ENCODE measurements at places on chromosomes 4 and X. TPM values are rescaled to one million over a fixed set of nuclear protein-coding genes. Genes with fewer than 3 reads are reported as not detected.

PAK3 gene
- total RNA-seq = 2.1 TPM

TRIM2 gene
- 20.2 TPM for total RNA-seq

DCX gene
- total RNA-seq = not detected

ABCG2 gene
- not detected for total RNA-seq

CFP gene
- 0.12 TPM for total RNA-seq

PPA2 gene
- 108 TPM for total RNA-seq

SRPX2 gene
- total RNA-seq = 12.2 TPM

CT45A3 gene
- total RNA-seq = not detected

CTPS2 gene
- 25.0 TPM for total RNA-seq

MAGEA8 gene
- total RNA-seq = not detected

TBC1D8B gene
- total RNA-seq = 1.8 TPM

ANAPC10 gene
- 26.0 TPM for total RNA-seq

DNA sequence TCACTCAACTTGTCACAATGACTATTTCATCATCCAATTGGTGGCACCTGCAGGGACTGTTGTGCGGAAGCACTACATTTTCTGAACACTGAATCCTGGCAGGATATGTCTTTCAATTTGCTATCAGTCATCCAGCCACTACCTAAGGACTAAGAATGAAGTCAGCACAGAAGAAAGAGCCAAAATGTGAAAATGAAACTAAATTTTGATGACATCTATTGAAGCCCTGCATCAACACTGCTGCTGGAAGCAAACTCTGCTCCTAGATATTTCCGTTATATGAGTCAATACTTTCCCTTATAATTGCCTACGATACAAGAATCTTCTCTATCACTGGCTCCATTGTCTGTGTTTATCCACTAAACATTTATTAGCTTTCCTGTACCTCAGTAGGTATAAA, 917.9 kb downstream of the RAPGEF2 start:
- H3K4me3 ChIP-seq = no peak overlapping the region
- H3K27me3 ChIP-seq = no peaks in the 10 kb centered on the region
- H3K36me3 ChIP-seq = no peaks in the 10 kb centered on the region
- peak; percentile 2 for DNase-seq
- no peaks in the 10 kb centered on the region for H3K4me1 ChIP-seq
- H3K27ac ChIP-seq = no peak overlapping the region

DNA sequence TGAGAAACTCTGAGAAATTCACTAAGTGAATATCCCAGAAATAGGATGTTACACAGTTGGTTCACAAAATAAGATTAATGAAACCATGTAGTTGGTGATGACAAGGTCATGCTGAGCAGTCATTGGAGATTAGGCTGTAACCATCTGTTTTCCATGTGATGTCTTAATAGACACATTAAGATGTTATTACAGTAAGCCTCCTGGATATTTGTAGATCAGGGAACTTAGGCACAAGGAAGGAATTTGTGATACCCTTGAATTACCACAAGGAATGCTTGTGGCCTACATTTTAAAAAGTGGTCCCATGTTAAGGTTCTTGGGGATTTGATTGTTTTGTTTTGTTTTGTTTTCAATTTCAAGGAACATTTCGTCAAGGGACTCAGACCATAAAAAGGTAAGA, 185.6 kb upstream of the BANK1 start:
- H3K4me3 ChIP-seq = no peak overlapping the region
- H3K36me3 ChIP-seq = no peaks in the 10 kb centered on the region
- no peaks in the 10 kb centered on the region for H3K27me3 ChIP-seq
- peaks cover 17% of the 10 kb centered on the region for H3K4me1 ChIP-seq
- no peak overlapping the region for H3K27ac ChIP-seq
- no peak for DNase-seq

- no peak overlapping the region for H3K27ac ChIP-seq
- H3K4me1 ChIP-seq = peaks cover 22% of the 10 kb centered on the region
- H3K4me3 ChIP-seq = no peak overlapping the region
- no peaks in the 10 kb centered on the region for H3K27me3 ChIP-seq
- H3K36me3 ChIP-seq = no peaks in the 10 kb centered on the region
Observed at GRCh38 chr4:161554372-161554990, 609.3 kb downstream of the FSTL5 start.

- DNase-seq = no peak
- no peak overlapping the region for H3K27ac ChIP-seq
- no peak overlapping the region for H3K4me3 ChIP-seq
- H3K36me3 ChIP-seq = no peaks in the 10 kb centered on the region
Observed at GRCh38 chr4:118589471-118590055, 95.6 kb upstream of the METTL14 start.

DNA sequence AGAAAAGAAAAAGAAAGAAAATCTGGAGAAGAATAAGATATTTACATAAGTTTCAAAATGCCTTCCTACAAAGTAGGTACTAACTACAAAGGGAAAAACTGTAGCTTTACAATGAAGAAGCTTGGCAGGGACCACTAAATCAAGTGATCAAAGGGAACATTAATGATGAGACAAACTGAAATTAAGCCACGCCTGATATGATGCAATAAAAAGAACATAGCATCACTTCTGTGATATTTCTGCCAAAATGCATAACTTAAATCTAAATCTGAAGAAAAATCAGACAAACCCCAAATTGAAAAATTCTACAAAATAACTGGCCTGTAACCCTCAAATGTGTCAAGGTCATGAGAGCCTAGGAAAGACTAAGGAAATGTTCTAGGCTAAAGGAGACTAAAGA, 8.9 kb upstream of the DCLK2 start:
- H3K27ac ChIP-seq = no peak overlapping the region
- H3K36me3 ChIP-seq = no peaks in the 10 kb centered on the region
- H3K4me1 ChIP-seq = no peaks in the 10 kb centered on the region
- no peaks in the 10 kb centered on the region for H3K27me3 ChIP-seq

- H3K36me3 ChIP-seq = no peaks in the 10 kb centered on the region
- H3K27ac ChIP-seq = no peak overlapping the region
- H3K27me3 ChIP-seq = peaks cover 8% of the 10 kb centered on the region
Observed at GRCh38 chr4:108940149-108940548, 177.3 kb upstream of the ETNPPL start.

GRCh38 chr4:68734095-68734494, 63.6 kb upstream of the UGT2B15 start:
- no peaks in the 10 kb centered on the region for H3K4me1 ChIP-seq
- H3K4me3 ChIP-seq = no peak overlapping the region
- H3K36me3 ChIP-seq = no peaks in the 10 kb centered on the region
- no peak for DNase-seq

DNA sequence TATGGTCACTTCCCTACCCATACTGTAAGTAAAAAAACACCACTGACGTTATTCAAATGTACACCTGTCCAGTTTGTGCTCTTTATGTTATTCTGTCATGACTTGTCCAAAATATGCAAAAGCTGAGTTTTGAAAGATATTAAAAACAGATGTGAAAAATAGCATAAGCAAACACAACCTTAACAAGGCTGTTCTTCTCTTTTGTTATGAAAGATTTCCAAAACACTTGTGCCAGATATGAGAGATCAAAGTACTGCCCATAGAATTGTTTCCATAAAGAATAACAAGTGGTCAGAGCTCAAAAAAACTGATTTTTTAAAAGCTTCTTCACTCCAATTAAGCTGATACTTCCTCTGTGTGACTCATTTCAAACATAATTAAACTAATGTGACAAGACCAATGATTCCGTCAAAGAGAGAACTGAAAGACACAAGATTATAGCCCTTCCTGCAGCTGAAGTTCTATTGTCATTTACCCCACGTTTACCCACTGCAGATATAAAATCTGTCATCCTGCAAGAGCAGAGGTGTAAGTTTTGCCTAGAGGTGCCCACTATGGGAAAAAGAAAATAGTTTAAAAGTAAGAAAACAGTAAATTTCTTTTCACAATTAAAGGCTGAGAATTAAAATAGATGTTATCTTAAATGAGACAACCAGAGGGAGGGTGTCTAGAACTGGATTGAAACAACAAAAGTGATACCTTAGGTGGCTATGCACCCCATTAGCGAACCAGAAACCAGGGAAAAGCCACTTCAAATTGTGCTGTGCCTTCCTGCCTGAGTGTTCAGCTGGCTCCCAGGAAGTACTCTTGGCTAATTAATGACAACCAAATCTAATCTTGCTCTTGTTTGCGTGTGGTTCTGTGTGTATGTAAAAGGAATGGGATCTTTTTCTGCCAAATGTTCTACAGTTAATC, 30.1 kb downstream of the RASSF6 start:
- no peaks in the 10 kb centered on the region for H3K27me3 ChIP-seq
- DNase-seq = no peak
- no peak overlapping the region for H3K27ac ChIP-seq

- no peaks in the 10 kb centered on the region for H3K4me1 ChIP-seq
- no peak overlapping the region for H3K27ac ChIP-seq
- H3K36me3 ChIP-seq = no peaks in the 10 kb centered on the region
- H3K4me3 ChIP-seq = no peak overlapping the region
Observed at GRCh38 chr4:186161138-186161537, 30.2 kb upstream of the CYP4V2 start.

GRCh38 chr4:7529368-7530080, 94.8 kb upstream of the PSAPL1 start:
- H3K4me1 ChIP-seq = no peaks in the 10 kb centered on the region
- H3K27me3 ChIP-seq = no peaks in the 10 kb centered on the region
- H3K36me3 ChIP-seq = no peaks in the 10 kb centered on the region
- no peak for DNase-seq
- H3K4me3 ChIP-seq = no peak overlapping the region
- H3K27ac ChIP-seq = no peak overlapping the region

DNA sequence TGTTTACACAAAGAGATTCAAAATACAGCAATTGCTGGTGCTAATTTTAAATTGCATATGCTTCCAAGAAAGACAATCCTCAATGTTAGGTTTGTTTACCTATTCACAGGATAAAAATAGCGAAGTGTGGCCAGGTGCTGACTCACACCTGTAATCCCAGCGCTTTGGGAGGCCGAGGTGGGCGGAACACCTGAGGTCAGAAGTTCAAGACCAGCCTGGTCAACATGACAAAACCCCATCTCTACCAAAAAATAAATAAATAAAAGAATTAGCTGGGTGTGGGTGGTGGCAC, 77.7 kb downstream of the OPHN1 start:
- H3K27me3 ChIP-seq = no peaks in the 10 kb centered on the region
- DNase-seq = peak; percentile 54
- no peak overlapping the region for H3K4me3 ChIP-seq
- H3K4me1 ChIP-seq = peaks cover 18% of the 10 kb centered on the region
- no peaks in the 10 kb centered on the region for H3K36me3 ChIP-seq

DNA sequence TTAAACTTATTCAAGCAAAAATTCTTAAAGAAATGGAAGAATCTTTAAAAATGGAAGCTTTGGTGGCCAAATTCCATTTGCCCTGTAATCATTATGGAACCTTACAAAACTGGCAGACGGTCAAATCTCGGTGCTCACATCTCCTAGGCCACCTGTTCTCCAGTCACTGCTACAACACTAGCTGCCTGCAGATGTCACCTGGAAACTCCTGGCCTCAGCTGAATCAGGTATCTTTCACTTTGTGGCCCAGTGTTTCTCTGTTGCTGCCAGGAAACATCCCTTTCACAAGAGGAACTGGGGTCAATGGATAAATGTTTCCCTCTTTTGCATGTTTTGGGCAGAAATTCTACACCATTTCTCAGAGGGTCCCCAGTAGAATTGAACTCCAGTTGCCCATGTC, 4.2 kb upstream of the CXCL3 start:
- peaks cover 29% of the 10 kb centered on the region for H3K4me1 ChIP-seq
- no peak overlapping the region for H3K4me3 ChIP-seq
- no peaks in the 10 kb centered on the region for H3K27me3 ChIP-seq
- no peak overlapping the region for H3K27ac ChIP-seq
- H3K36me3 ChIP-seq = no peaks in the 10 kb centered on the region

GRCh38 chr4:7645956-7646355, 211.2 kb upstream of the PSAPL1 start:
- DNase-seq = no peak
- H3K27me3 ChIP-seq = no peaks in the 10 kb centered on the region
- peaks cover 30% of the 10 kb centered on the region for H3K4me1 ChIP-seq
- no peak overlapping the region for H3K27ac ChIP-seq
- H3K4me3 ChIP-seq = no peak overlapping the region
- no peaks in the 10 kb centered on the region for H3K36me3 ChIP-seq

- H3K27ac ChIP-seq = no peak overlapping the region
- no peak overlapping the region for H3K4me3 ChIP-seq
- no peak for DNase-seq
- H3K36me3 ChIP-seq = peaks cover 38% of the 10 kb centered on the region
- no peaks in the 10 kb centered on the region for H3K27me3 ChIP-seq
- no peaks in the 10 kb centered on the region for H3K4me1 ChIP-seq
Observed at GRCh38 chr4:7775396-7775795, 164.3 kb downstream of the AFAP1 start.

DNA sequence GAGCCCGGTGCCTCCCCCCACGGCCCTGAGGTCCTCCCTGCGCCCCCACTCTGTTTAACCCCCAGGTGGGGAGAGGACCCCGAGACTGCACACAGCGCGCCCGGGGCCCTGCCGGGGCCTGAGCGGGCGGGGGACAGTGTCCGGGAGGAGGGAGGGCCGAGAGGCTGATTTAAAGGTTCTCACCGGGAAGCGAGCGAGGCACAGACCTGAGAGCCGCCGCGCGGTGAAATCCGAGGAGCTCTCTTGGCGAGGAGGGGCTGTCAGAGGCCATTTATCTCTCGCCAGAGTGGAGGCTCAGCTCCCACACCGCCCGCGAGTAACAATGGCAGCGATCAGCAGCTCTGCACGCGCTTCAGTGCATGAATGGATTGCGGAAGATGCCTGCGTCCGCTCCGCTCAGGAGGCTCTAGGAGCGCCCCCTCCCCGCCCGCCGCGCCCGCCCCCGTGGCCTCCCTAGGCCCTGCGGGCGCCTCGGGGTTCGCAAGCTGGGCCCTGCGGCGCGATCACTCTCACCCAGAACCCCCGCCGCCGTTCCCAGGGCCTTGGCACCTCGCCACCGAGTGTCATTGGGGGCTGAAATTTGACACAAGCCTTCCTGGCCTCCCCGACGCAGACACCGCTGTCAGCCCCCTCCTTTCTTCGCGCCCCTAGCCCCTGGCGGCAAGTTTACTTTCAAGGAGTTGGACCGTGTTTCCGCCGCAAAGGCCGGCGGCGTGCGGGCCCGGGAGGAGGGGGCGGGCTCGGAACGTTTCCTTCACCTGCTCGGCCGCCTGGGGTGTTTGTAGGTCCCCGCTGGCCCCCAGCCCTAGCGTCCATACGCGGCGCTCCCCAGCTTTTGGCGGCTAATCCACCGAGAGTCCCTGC, 48.7 kb upstream of the BCOR start:
- H3K36me3 ChIP-seq = no peaks in the 10 kb centered on the region
- no peak overlapping the region for H3K27ac ChIP-seq
- peaks cover 30% of the 10 kb centered on the region for H3K4me1 ChIP-seq
- peak overlapping the region; percentile 77 for H3K4me3 ChIP-seq
- DNase-seq = peak; percentile 24
